ENCODE measurements at places on chromosomes 12 and 14. TPM values are rescaled to one million over a fixed set of nuclear protein-coding genes. Genes with fewer than 3 reads are reported as not detected.
A peak's percentile ranks its signal among the peaks of the same experiment; 100 is the strongest.

DNA sequence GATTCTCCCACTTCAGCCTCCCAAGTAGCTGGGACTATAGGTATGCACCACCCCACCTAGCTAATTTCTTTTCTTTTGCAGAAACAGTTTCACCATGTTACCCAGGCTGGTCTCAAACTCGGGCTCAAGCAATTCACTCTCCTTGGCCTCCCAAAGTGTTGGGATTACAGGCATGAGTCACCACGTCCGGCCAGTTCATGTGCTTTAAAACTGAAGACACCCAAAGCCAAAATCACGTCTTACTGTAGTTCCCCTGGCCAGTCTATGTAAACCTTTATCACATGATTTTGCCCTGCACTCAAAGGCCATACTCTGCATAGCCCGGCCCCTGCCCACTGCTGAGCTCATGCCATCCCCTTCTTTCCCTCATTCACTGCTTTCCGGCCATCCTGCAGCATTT, 4.5 kb downstream of the ALKBH2 start:
- no peak overlapping the region for H3K27ac ChIP-seq
- peaks cover 33% of the 10 kb centered on the region for H3K4me1 ChIP-seq
- no peak overlapping the region for H3K4me3 ChIP-seq
- H3K27me3 ChIP-seq: no peaks in the 10 kb centered on the region
- peaks cover 19% of the 10 kb centered on the region for H3K36me3 ChIP-seq

- H3K27ac ChIP-seq: peak overlapping the region; percentile 99
- H3K4me3 ChIP-seq: peak overlapping the region; percentile 100
- no peak for DNase-seq
- peaks cover 33% of the 10 kb centered on the region for H3K36me3 ChIP-seq
- peaks cover 53% of the 10 kb centered on the region for H3K4me1 ChIP-seq
These were observed 1.2 kb upstream of the DCAF11 start for GRCh38 chr14:24113379-24113800.

DNA sequence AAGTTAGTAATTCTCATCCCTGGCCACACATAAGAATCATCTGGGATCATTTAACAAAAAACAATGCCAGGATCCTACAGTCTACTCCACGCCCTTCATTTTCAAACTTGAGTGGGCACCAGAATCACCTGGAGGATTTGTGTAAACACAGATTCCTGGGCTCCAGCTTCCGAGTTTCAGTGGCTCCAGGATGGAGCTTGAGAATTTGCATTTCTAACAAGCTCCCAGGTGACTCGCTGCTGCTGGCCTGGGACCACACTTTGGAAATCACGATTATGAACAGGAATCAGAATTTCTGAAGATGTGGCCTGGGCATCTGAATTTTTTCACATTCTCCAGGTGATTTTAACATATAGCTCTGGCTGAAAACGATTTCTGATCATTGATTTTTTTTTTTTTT, 234.8 kb downstream of the CACNA1C start:
- no peak for DNase-seq
- no peaks in the 10 kb centered on the region for H3K36me3 ChIP-seq
- no peaks in the 10 kb centered on the region for H3K4me1 ChIP-seq
- peaks cover 4% of the 10 kb centered on the region for H3K27me3 ChIP-seq
- no peak overlapping the region for H3K27ac ChIP-seq
- H3K4me3 ChIP-seq: no peak overlapping the region

MYL2 gene
- not detected for total RNA-seq

RBMS2 gene
- 4.5 TPM for total RNA-seq

- no peak overlapping the region for H3K4me3 ChIP-seq
- H3K27ac ChIP-seq: no peak overlapping the region
- H3K4me1 ChIP-seq: peaks cover 4% of the 10 kb centered on the region
- no peaks in the 10 kb centered on the region for H3K36me3 ChIP-seq
These were observed 89.2 kb upstream of the TMEM260 start for GRCh38 chr14:56490379-56490778.

LMO3 gene
- total RNA-seq: not detected

- no peaks in the 10 kb centered on the region for H3K4me1 ChIP-seq
- no peaks in the 10 kb centered on the region for H3K36me3 ChIP-seq
- no peak for DNase-seq
- peaks cover 7% of the 10 kb centered on the region for H3K27me3 ChIP-seq
- no peak overlapping the region for H3K4me3 ChIP-seq
- no peak overlapping the region for H3K27ac ChIP-seq
These were observed 716.7 kb upstream of the TMEM132C start for GRCh38 chr12:127550271-127550670.

DNA sequence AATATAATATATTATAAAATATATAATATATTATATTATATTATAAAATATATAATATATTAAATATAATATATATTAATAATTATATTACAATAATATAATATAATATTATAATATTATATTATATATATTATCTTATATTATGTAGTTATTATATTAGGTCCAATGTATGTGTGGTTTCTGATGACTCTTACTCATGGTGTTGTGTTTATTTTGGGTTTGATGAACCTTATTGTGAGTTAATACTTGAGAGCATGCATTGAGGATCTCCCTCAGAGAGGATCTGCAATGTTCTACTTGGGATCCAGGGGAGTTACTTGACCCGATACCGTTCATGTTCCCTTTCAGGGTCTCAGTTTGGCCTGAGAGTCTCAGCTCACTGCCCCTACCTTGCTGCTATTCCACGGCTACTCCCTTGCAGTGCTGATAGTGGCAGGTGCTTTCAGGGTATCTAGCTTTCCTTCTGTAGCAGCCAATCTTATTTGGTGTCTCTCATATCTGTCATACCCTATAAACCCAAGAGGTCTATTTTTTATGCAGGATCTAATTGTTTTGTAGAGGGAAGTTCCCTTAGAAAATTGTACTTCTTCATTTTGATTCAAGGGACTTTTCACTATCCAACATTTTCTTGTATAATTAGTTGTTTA, 89.1 kb upstream of the ZDHHC17 start:
- H3K4me1 ChIP-seq: no peaks in the 10 kb centered on the region
- H3K27me3 ChIP-seq: no peaks in the 10 kb centered on the region
- no peak for DNase-seq
- H3K36me3 ChIP-seq: no peaks in the 10 kb centered on the region
- no peak overlapping the region for H3K27ac ChIP-seq

DNA sequence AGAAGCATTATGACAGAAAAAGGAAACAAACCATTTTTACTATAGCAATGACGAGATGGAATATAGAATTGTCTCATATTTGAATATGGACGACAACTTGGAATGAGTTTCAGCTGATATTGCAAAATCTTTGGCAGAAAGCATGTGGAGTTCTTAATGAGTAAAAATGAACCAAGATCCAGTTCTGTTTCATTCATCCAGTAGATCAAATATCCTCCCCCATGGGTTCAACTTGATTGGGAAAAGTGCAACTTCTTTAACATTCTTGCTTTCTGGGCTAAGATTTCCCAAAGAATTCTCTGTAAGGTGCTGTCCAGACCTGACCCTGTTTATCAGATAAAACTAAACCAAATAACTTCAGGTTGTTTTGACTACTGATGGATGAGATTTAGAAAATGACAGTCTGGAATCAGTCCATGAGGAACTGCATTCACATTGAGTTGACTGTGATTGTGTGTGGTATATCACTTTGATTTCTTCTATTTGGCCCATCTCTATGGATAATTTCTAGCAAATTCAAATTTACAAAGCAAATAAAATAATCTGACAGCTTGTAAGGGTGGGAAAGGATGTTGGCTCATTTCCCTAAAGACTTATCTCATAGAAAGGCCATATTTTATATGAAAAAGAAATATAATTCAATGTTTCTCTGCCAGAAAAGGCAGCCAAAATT, 267.4 kb downstream of the ADAMTS20 start:
- no peaks in the 10 kb centered on the region for H3K4me1 ChIP-seq
- DNase-seq: no peak
- no peaks in the 10 kb centered on the region for H3K36me3 ChIP-seq
- no peaks in the 10 kb centered on the region for H3K27me3 ChIP-seq

DNA sequence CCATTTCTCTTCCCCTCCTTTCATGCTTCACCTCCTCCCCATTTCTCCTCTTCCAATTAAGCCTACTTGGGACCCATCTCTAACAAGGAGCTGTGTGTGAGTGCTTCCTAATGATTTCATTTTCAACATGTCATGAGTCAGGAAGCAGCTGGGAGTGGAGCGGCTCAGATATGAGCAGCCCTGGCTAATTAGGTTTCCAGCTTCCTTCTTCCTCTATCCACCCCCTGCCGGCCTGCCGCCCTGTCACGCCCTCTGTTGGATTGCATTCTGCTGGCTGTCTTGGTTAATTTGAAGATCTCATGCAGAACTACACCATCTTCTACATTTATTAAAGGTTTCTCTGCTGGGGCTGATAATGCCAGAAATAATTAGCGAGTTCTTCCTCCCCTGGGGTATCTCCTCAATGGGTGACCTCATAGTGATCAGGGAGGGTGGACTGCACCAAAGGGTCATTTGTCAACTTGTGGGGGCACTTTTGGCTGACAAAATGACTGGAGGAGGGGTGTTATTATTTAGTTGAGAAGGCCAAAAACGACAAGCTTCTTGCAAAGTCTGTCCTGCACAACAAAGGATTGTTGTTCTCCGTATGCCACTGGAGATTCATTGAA, 300.9 kb upstream of the SRRM4 start:
- no peaks in the 10 kb centered on the region for H3K36me3 ChIP-seq
- no peak for DNase-seq
- H3K27me3 ChIP-seq: no peaks in the 10 kb centered on the region
- H3K27ac ChIP-seq: no peak overlapping the region
- no peak overlapping the region for H3K4me3 ChIP-seq

GAS2L3 gene
- 6.5 TPM for total RNA-seq

GRCh38 chr12:1977588-1977987, 26.7 kb downstream of the DCP1B start:
- DNase-seq: no peak
- H3K4me1 ChIP-seq: no peaks in the 10 kb centered on the region
- no peak overlapping the region for H3K4me3 ChIP-seq
- H3K27me3 ChIP-seq: no peaks in the 10 kb centered on the region

DNA sequence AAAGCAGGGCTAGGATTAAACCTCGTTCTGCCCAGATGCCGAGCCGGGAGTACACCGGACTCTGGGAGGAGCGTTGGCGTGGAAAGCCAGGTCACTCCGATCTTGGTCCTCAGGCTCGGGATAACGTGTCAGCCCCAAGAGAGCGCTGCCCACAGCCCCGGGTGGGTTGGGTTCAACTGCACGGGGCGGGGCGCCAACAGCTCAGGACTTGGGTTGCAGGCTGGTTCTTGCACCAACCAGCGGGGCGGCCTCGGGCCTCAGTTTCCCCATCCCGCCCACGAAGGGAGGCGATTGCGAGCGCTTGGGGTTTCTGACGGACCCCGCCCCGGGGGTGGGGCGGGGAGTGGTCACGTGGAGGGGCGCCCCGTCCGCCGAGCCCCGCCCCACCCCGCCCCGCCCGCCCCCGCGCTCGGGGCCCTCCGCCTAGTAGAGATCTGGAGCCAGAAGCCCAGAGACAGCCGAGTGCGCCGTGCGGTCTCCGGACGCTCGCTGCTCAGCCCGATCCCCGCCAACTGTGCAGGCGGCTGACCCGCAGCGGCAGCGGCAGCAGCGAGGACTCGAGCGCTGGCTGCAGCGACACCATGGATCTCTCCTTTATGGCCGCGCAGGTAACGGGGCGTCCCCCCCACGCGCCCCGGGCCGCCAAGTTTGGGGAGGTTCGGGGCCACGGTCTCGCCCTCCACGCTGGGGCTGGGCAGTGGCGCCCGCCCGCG, at the start of gene C14orf132:
TSS of gene C14orf132 (plus strand) at position 443 of the 713 bp plus-strand sequence. CDS start at position 582, 139 bp downstream.
- H3K27ac ChIP-seq: no peak within 1 kb of the TSS
- no peaks in the 10 kb centered on the region for H3K36me3 ChIP-seq
- peak within 1 kb of the TSS; percentile 72 for H3K4me3 ChIP-seq
- DNase-seq: peak; percentile 48
- H3K27me3 ChIP-seq: peaks cover 42% of the 10 kb centered on the region

DNA sequence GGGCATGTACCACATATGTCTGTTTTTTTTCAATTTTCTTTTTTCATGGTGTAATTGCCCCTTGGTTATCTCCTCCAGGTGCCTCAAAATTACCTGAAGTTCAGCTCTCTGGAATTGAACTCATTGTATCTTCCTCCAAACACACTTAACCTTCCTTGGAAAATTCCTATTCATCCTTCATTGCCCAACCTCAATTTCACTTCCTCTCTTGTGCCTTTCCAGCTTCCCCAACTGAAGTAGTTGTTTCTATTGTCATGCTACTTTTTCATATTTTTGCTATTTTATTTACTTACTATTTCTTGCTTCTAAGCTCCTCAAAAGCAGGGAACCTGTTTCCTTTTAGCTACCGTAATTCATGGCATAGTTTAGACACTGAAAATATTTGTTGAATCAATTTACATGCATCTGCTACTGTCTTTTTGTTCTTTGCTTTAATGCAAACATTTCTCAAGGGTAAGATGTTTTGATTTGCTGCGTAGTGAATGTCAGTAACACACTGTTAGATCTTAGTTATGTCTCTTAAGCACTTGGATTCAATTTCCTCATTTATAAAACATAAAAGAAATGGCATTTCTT, 37.0 kb upstream of the STXBP6 start:
- no peaks in the 10 kb centered on the region for H3K36me3 ChIP-seq
- H3K4me1 ChIP-seq: no peaks in the 10 kb centered on the region
- H3K27ac ChIP-seq: no peak overlapping the region
- peaks cover 8% of the 10 kb centered on the region for H3K27me3 ChIP-seq
- DNase-seq: no peak

- no peak for DNase-seq
- H3K27me3 ChIP-seq: no peaks in the 10 kb centered on the region
- no peak overlapping the region for H3K27ac ChIP-seq
- H3K4me1 ChIP-seq: no peaks in the 10 kb centered on the region
- H3K4me3 ChIP-seq: no peak overlapping the region
- no peaks in the 10 kb centered on the region for H3K36me3 ChIP-seq
These were observed 404.4 kb downstream of the SLC6A15 start for GRCh38 chr12:84507956-84508850.

- no peak overlapping the region for H3K4me3 ChIP-seq
- no peaks in the 10 kb centered on the region for H3K4me1 ChIP-seq
- H3K27me3 ChIP-seq: peaks cover 15% of the 10 kb centered on the region
- no peak for DNase-seq
- no peaks in the 10 kb centered on the region for H3K36me3 ChIP-seq
These were observed 138.5 kb downstream of the ESRRB start for GRCh38 chr14:76514213-76514998.

GRCh38 chr12:127286281-127286680, 980.7 kb upstream of the TMEM132C start:
- H3K36me3 ChIP-seq: no peaks in the 10 kb centered on the region
- no peak overlapping the region for H3K4me3 ChIP-seq
- no peaks in the 10 kb centered on the region for H3K27me3 ChIP-seq

DIP2B gene
- 30.4 TPM for total RNA-seq

DNA sequence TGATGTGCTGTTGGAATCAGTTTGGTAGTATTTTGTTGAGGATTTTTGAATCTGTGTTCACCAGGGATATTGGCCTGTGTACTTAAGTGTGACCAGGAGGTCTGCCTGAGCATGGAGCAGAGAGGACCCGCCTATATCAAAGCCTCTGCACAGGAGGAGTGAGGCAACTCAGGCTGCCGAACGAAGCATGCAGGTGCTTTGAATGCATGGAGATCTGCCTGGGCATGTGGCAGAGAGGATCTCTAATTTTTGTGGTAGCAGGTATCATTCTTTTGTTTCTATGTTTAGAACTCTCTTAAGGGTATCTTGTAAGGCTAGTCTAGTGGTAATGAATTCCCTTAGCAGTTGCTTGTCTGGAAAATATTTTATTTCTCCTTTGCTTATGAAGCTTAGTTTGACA, 26.9 kb downstream of the RAB3IP start:
- no peak overlapping the region for H3K27ac ChIP-seq
- H3K27me3 ChIP-seq: no peaks in the 10 kb centered on the region
- H3K4me3 ChIP-seq: no peak overlapping the region
- no peaks in the 10 kb centered on the region for H3K4me1 ChIP-seq

GRCh38 chr12:32312049-32312670, 87.2 kb upstream of the FGD4 start:
- H3K36me3 ChIP-seq: no peaks in the 10 kb centered on the region
- no peak overlapping the region for H3K4me3 ChIP-seq
- DNase-seq: peak; percentile 35
